Dorsolateral prefrontal cortex (tissue), 122 donors: ENCODE measurements at places on chromosomes 1 and 21.

- no peak for DNase-seq
Observed at GRCh38 chr1:178271471-178271870, 177.6 kb downstream of the RASAL2 start.

DNA sequence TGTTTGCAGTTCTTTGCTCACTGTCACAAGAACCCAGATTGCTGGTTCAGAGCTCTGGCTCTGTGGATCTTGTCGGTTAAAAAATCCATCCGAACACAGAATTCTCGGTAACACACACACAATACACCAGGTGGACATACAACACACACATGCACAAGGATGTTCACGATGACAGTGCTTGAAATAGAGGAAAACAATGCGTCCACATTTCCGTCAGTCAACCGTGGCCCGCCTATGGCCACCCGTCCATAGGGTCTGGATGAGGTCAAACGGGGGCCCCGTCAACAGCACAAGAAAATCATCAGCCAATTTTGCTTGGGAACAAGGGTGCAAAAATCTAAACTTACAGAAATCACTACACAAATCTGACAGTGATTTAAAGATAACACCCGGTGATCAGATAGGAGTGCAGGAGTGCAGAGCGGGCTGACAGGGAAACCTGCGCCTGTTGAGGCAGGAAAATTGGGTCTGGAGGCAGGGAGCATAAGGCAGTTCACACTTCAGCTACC, 50.4 kb upstream of the SLC19A1 start:
- no peak for DNase-seq

- DNase-seq: no peak
Observed at GRCh38 chr1:110098222-110099026, 13.8 kb upstream of the UBL4B start.

- DNase-seq: no peak
Observed at GRCh38 chr1:59156051-59156450, 140.8 kb upstream of the FGGY start.

- no peak for DNase-seq
Observed at GRCh38 chr1:29708796-29709703, 472.7 kb downstream of the PTPRU start.
